ENCODE measurements at places on chromosomes 1 and 21.

GRCh38 chr21:46663754-46664153, 28.3 kb downstream of the PRMT2 start:
- DNase-seq: no peak

DNA sequence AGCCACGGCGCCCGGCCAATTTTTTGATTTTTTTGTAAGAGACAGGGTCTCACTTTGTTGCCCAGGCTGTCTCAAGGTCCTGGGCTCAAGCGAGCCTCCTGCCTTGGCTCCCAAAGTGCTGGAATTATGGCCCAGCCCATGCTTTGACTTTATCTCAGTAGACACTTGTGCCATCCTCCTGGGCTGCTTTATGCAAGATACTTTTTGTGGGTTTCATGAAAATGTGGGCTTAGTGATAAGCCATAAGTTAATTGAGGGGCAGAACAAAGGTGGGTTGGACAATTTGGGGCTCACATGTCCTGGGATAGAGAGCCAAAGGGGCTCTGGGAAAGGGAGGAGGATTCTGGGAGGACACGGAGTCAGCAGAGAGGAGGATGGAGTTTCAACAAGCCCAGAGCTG, 22.0 kb downstream of the ALPL start:
- no peak for DNase-seq

GRCh38 chr1:160748181-160748877, 9.3 kb downstream of the SLAMF7 start:
- no peak for DNase-seq

DNA sequence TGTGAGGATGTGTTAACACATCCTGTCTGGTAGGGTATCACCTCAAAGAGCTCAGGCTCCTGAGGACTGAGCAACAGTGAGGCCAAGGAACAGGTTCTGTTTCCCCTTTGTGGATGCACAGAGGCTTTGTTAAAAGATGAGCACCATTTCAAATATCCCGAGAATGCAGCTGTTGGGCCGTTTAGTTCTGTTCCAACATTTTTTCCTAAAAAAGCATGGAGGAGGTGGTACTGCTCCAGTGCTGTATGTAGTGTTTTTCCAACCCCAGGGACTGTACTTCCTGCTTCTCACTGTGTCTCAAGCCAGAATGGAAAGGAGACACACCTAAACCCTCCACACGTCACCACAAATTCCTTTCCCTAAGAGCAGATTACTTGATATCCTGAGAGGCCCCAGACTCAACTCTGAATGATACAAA, 53.8 kb upstream of the BCL10 start:
- DNase-seq: no peak

DNA sequence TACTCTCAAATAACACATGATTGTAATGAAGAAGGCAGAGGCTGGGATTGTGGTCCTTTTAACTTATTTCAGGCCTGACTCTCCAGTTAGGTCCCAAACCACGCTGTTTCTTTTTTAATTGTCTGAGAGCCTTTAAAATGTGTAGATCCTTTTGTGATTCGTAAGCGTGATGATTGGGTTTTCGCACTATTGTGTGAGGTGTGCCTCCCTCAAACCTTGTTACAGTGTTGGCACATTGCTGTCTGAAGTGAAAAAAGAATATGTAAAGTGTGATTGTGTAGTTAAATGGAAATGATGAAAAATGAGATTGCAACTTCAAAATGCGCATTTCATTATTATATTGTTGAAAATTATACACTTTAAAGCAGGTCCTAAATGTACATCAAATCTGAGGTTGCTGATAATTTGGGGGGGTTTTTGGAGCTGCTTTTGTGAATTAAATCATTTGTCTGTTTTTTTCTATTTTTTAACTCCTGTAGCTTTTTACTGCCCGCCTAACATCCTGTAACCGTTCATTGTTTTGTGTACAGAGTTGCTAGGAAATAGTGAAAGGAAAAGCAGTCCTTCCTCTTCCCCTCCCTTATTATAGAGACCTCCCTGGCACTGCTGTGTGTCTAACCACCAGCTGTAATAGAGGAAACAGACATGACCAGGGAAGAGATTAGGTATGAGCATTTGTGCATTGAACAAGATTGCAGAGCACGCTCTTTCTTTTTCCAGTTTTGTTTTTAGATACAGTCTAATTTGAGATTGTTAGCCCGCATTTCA, 43.3 kb downstream of the IARS2 start:
- no peak for DNase-seq

- no peak for DNase-seq
Measured at GRCh38 chr1:223106856-223107255, 36.2 kb downstream of the TLR5 start.

- DNase-seq: no peak
Measured at GRCh38 chr1:179824265-179824664, 53.3 kb downstream of the TOR1AIP2 start.

DNA sequence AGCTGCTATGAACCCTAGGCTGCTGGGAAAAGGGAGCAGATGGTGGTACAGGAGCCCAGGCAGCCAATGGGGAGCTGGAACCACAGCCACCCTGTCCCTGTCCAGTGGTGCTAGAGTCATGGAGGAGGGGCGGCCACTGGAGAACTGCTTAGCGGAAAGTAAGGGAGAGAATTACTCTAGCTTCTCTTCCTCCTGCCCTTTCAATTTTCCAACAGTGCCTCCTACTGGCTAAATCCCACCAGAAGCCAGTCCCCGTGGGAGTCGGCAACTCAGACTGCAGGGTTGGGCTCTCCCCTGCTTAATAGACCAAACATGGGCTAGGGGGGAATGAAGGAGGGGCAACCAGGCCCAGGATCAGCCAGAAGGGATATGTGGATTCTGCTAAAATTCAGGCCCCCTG, 154.5 kb downstream of the ACTL8 start:
- DNase-seq: no peak

DNA sequence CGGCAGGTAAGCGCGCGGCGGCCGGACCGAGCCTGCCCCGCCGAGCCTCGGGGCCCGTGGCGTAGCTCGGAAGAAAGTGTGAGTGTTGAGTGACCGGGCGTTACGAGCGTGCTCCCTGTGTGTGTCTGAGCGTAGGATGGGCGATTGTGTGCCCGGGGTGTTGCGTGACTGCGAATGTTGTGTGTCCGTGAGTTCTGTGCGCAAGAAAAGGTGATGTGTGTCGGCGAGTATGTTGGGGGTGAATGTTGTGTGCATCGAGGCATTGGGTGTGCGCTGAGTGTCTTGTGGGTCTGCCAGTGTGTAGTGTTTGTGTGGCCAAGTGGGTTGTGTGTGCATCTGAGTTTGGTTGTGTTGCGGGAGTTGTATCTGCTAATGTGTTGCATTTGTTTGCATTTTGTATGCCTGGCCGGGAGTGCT, 398 bp downstream of the PTPRU start:
- DNase-seq: no peak

- DNase-seq: no peak
Measured at GRCh38 chr1:68332041-68332440, 99.7 kb upstream of the WLS start.

DNA sequence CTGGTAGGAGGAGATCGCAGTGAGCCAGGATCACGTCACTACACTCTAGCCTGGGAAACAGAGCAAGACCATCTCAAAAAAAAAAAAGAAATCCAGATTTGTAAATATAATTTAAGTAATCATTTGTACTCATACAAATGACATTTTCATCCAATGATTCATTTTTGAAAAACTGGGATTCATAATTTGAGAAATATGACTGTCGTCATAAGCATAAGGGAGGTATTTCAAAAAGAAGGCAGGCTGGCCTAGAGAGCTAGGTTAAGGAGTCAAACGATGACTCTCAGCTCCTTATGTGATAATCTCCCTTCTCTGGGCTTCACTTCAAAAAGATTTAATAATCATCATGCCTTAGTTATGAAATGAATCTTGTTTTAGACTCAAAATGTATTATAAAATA, 2.3 kb downstream of the GART start:
- no peak for DNase-seq
